ENCODE measurements at places on chromosomes 16 and 17.
A peak's percentile ranks its signal among the peaks of the same experiment; 100 is the strongest.

- no peak for DNase-seq
Measured at GRCh38 chr17:49783071-49783715, 5.3 kb upstream of the KAT7 start.

DNA sequence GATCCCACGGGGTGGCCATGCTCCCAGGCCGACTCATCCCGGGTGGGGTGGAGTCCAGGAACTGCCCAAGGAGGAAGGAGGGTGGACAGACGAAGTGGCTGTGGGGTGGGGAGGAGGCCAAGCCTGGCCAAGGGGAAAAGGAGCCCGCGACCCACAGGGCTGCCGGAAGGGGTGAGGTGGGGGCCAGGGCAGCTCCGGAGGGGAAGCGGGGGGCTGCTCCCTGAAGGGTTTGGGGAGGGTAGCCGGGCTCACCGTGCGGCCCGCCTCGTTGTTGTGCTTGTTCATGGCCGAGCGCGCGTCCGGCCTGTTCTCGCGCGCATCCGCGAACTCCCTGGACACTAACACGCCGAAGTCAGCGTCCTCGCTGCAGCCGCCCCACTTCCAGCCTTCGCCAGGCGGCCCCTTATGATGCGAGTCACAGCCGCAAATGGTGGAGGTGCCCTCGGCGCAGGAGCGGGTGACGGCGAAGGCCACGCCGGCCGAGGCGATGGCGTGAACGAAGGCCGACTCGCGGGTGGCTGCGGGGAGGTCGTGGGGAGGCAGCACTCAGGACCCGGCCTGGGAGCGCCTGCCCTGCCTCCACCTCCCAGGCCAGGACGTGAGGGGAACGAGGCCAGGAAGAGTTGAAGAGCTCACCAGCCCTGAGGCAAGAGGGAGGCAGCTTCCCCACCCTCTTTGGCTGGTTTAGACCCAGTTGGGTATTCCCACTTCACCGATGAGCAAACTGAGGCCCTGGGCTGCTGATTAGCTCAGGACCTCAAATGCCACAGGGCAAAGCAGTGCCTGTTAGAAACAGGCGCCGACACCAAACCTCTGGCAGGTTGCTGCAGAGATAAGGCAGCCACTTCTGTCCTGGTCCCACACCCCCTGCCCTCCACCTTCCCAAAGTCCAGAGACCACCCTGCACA lies 48.7 kb downstream of the WNT3 start:
- no peak for DNase-seq

DNA sequence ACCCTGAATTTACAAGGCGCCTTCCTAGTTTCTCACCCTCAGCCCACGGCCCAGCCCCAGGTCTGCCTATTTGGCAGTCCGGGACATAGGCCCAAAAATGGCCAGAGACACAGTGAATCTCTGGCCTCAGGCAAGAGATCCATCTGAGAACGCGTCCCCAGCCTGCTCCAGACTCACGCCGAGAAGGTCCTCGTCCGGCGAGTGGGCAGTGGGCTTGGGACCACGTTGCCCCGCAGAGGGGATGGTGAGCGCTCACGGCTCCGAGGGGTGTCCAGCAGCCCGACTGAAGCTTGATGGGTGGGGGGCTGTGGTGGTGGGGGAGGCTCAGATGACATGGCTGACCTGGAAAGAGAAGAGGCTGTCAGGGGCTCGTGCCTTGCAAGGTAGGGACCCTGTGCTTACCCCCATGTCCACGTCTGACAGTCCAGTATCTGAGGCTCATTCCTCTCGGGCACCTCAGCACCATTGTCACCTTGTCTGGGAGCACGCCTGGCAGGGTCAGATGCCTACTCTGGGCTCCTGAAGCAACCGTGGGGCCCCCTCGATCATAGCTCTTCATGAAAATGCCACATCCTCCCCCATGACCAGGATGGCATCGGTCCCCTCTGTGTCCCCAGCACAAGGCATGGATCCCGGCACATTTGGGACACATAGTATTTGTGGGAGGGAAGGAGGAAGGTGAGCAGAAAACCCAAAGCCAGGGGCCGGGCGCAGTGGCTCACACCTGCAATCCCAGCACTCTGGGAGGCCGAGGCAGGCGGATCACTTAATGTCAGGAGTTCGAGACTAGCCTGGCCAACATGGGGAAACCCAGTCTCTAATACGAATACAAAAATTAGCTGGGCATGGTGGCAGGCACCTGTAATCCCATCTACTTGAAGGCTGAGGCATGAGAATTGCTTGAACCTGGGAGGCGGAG lies 9.6 kb downstream of the CARHSP1 start:
- no peak for DNase-seq

- DNase-seq: no peak
Measured at GRCh38 chr17:75680431-75680830, 13.3 kb downstream of the SAP30BP start.

DNA sequence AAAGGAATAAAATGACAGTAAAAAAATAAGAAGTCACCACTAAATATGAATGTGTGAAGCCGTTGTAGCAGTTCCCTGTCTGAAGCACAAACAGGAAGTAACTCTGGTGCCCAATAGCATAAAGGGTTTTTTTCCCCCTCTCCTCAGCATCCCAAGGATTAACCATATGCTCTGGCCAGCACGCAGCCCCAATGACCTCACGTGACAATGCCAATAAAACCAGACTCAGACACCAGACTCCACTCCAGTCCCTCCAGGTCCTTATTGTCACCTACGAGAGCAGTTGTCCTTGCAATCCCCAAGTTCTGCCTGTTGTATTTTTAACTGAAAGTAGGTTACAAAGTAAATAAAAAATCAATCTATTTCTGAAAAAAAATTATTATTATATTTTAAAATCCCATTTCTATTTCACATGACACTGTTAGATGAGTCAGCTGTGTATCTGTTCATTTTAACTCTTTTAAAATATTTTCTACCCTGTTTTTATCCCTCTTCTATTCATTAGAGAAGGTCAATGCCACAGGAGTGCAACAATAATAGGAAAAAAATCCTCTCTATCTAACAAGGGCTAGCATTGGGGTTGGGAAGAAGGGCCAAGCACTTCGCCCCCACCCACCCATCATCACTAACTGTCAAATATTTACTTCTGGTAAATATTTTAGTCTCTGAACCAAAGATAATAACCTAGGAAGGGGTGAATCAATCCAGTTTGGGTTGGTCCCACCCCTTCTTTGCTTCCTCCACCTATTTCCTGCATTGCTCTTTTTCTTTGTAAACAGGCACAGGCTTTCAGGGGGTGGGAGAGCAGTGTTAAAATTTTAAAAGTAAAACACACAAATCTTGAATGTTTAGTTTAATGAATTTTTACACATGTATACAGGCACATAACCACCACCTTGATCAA lies 6.6 kb downstream of the PRAC1 start:
- DNase-seq: no peak

DNA sequence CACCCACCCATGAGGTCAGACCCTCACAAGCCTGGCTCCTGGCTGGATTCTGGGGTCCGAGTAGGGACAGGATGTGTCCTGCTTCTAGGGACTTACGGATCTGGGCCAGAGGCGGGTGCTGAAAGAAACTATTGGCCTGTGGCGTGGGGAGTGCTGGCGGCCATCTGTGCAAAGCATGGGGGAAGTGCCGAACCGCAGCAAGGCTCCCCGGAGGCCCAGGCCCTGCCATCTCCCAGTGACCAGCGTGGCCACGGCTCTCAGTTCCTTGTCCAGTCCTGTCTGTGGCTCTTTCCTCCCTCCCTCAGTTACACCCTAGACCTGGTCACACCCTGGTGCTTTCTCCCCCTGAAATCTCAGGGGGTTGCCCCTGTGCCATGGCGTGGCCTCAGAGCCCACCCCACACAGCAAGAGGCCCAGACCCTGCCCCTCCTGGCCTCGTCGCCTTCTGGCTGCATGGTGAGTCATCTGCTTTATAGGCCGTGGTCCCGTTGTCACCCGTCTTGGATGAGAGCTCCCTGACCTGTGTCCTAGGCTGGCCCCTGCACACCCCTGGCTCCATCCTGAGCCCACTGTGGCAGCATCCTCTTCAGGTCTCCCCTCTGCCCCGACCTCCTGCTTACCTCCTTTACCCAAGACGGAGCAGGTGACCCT lies 54.5 kb downstream of the PRMT7 start:
- no peak for DNase-seq

GRCh38 chr17:7886227-7887037 lies 2.2 kb upstream of the CHD3 start:
- DNase-seq: peak; percentile 75

DNA sequence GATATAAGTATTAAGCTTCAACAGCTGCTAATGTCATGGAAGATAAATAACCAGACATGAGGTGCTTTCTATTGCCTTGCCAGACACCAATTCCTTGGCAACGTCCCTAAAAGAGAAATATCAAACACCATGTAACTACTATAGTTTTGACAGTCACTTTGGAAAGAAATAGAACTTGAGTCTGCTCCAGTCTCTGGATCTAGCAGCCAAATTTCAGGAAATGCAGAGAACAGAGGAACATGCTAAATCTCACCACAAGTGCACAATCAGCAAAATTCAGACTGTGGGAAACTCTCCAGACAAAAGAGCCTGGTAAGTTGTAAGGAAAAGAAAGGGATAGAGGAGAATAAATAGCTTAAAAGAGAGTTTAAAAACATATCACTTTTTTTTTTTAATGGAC lies 28.4 kb upstream of the TANC2 start:
- DNase-seq: no peak

DNA sequence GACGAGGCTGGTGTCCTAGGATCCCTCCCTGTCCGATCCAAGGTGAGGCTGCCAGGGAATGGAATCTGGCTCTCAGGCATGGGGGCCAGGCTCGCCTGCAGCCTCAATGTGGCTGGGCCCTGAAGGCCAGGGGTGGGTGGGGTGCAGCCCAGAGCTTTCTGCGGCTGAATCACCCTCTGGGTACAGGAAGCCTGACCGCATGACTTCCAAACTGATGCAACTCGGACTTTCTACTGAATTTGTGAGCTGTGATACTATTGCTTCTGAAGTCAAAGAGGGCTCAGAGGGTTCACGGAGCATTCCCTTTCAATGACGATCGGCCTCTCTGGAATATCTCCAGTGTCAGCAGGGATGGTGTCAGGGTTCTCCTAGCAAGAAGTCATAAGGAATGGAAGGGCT lies 123.7 kb downstream of the METRNL start:
- no peak for DNase-seq

- DNase-seq: no peak
Measured at GRCh38 chr16:69107316-69107962, 2.0 kb downstream of the HAS3 start.

- DNase-seq: no peak
Measured at GRCh38 chr17:10771148-10771547, 32.8 kb downstream of the TMEM238L start.

DNA sequence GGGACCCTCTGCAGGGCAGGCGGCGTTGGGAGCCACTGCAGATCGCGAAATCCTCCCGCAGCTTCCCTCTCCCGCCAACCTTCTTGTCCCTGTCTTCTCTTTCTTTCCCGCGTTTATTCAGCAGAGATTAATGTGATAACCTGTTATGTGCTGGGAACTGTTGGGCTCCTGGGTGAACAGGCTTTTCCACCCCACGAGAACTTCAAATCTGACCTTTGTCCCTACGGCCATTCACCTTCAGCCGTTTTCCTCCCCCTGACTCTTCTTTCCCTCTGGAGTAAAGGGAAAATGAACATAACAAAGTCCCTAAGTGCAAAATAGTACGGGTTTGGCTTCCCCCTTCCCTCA lies 15.2 kb upstream of the KPNA2 start:
- no peak for DNase-seq

DNA sequence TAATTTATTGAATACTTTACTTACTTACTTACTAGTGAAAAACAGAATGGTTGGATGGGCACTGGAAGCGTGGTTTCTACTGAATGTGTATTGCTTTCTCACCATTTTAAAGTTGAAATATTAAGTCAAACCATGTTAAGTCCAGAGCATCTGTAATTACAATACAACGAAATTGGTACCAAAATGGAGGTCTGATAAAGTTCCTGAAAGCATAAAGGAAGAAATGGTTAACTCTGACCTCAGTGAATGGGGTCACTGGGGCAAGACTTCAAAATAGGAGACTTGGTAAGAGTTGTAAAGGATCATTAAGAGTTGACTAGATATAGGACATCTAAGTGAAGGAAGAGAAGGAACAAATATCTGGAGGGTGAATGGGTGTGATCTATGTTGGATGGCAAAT lies 237.1 kb downstream of the MAF start:
- no peak for DNase-seq

- no peak for DNase-seq
Measured at GRCh38 chr17:57142925-57143324, 57.9 kb downstream of the AKAP1 start.

DNA sequence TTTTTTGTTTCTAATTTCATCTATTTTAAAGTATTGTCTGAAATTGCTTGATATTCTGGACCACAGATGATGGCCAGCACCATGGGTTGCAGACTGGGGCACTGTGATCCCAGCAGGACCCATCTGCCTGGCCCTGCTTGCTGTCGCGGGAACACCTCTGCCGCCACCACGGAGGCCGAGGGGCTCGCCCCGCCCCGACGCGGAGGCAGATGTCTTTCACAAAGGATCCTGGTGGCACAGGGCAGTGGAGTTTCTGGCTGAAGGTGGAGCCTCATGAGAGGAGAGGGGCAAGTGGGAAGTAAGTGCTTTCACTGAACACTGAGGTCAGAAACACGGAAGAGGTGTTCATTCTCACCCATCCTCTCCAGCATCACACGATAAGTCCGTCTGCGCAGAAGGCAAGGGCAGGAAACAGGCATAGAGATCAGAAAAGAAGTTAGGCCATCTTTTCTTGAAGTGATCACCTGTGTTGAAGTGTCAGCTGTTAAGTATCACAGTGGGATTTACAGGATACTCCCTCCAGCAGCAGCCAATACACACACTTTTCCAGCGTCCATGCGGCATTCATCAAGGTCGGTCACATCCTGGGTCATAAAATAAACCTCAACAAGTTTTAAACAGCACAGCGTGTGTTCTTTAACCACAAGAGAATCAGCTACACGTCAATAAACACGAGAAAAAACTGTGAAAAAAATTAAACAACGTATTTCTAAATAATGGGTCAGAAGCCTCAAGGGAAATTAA lies 194.5 kb downstream of the RPTOR start:
- DNase-seq: no peak

DNA sequence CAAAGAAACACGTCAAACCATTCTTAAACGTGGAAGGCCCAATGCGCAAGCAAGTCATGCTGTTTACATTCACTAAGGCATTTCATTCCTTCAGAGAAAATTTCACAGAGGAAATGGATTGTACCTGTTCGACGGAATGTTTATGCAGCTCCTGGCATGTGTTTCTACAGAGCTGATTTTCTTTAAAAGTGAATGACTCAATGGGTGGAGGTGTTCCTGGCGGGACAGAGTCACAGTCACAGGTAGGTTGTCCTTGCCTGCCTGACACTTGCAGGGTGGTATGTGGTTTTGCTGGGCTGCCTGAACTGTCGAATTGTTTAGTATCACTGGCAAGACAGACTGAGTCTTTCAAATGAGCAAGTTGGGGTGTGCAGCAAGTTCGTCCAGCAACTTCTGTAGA lies 11.6 kb downstream of the PALB2 start:
- DNase-seq: no peak

- DNase-seq: no peak
Measured at GRCh38 chr17:80408872-80409271, 6.1 kb upstream of the ENDOV start.

GRCh38 chr17:3729881-3730280 lies 6.2 kb downstream of the HASPIN start:
- no peak for DNase-seq
